ENCODE measurements at places on chromosomes 11 and 22.

- H3K4me3 ChIP-seq, result no peak overlapping the region
- H3K27me3 ChIP-seq, result peaks cover 28% of the 10 kb centered on the region
- H3K36me3 ChIP-seq, result no peaks in the 10 kb centered on the region
- H3K4me1 ChIP-seq, result no peaks in the 10 kb centered on the region
Measured at GRCh38 chr11:11722861-11723260, 101.1 kb upstream of the GALNT18 start.

DNA sequence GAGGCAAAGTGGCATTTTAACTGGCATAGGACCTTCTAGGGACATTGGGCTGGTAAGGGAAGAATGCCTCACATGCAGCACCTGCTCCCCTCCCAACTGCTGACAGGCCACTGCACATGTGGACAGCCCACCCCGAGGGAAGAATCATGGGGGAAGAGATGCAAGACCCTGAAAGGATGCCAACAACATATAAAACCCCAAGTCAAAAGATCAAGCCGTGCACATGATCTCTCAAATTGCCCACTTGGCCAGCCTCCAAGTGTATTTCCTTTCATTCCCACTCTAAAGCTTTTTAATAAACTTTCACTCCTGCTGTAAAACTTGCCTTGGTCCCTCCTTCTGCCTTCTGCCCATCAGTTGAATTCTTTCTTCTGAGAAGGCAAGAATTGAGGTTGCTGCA, 947.8 kb upstream of the CCDC90B start:
- no peaks in the 10 kb centered on the region for H3K4me1 ChIP-seq
- H3K36me3 ChIP-seq, result no peaks in the 10 kb centered on the region
- no peak overlapping the region for H3K27ac ChIP-seq
- no peaks in the 10 kb centered on the region for H3K27me3 ChIP-seq

GRCh38 chr11:93526346-93526633, 16.9 kb downstream of the SMCO4 start:
- peaks cover 21% of the 10 kb centered on the region for H3K4me1 ChIP-seq
- no peak for DNase-seq
- no peaks in the 10 kb centered on the region for H3K36me3 ChIP-seq

DNA sequence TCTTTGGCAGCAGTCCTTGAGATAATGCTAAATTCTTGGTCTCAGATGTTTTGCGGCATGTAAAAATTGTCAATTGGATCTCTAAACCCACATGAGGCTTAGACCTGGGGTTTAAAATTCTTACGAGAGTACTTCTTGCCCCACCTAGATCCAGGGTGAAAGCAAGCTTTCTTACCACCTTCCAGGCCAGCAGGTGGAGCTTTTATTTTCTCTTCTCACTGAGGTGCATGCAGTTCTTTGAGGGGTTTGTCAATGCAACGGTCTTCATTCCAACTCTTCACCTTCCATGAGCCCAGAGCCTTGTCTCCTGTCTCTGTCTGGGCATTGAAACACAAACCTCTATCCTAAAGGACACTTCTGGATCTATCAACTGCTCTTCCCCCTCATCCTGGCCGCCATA, 154.1 kb downstream of the MYO18B start:
- H3K4me3 ChIP-seq, result no peak overlapping the region
- H3K36me3 ChIP-seq, result no peaks in the 10 kb centered on the region
- peaks cover 10% of the 10 kb centered on the region for H3K27me3 ChIP-seq
- H3K4me1 ChIP-seq, result no peaks in the 10 kb centered on the region
- no peak for DNase-seq

- peaks cover 73% of the 10 kb centered on the region for H3K36me3 ChIP-seq
- no peaks in the 10 kb centered on the region for H3K27me3 ChIP-seq
- no peak overlapping the region for H3K4me3 ChIP-seq
- H3K27ac ChIP-seq, result peak overlapping the region; percentile 80
- peaks cover 48% of the 10 kb centered on the region for H3K4me1 ChIP-seq
Measured at GRCh38 chr11:14672635-14673034, 29.0 kb downstream of the PDE3B start.

DNA sequence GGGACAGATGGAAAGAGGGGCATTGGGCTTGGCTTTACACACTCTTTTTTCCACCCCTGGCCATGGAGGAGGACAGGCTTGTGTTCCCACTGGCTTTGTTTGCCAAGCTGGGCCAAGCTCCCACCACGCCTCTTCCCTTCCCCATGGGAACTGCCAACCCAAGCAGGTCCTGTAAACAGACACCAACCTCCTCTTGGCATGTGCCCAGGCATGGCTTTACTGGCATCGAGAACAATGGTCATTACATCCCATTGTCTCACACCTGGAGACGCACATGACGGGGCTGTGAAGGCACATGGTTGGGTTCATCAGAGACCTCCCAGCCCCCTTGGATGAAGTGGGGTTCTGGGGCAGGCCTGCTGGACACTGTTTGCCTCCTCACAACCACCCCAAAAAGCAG, 11.7 kb downstream of the SEC14L3 start:
- H3K27ac ChIP-seq, result no peak overlapping the region
- H3K27me3 ChIP-seq, result peaks cover 14% of the 10 kb centered on the region
- H3K4me3 ChIP-seq, result no peak overlapping the region

DNA sequence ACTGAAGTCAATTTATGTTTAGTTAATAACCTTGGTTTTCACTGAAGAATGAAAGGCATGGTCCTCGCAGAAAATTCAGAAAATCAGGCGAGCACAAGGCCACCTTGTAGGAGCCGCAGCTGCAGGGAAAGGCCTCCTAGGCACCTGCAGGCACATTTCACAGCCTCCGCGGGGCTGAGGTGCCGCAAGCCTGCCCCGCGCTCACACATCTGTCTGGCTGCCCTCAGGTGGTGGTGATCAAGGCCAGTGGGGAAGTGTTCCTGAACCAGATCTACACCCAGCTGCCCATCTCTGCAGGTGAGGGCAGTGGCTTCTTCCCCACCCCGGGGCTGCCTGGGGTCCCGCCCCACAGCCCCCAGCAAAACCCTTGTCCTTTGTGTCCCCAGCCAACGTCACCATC, 10.5 kb downstream of the MUC5AC start:
- no peak overlapping the region for H3K4me3 ChIP-seq
- no peaks in the 10 kb centered on the region for H3K4me1 ChIP-seq
- H3K36me3 ChIP-seq, result no peaks in the 10 kb centered on the region
- DNase-seq, result no peak
- no peaks in the 10 kb centered on the region for H3K27me3 ChIP-seq

- peaks cover 19% of the 10 kb centered on the region for H3K27me3 ChIP-seq
- no peaks in the 10 kb centered on the region for H3K4me1 ChIP-seq
- no peak overlapping the region for H3K27ac ChIP-seq
- no peak overlapping the region for H3K4me3 ChIP-seq
- H3K36me3 ChIP-seq, result no peaks in the 10 kb centered on the region
Measured at GRCh38 chr22:36660510-36660840, 43.1 kb downstream of the CACNG2 start.

GRCh38 chr22:41925783-41926460, 684 bp downstream of the TNFRSF13C start:
- peaks cover 20% of the 10 kb centered on the region for H3K4me1 ChIP-seq
- H3K36me3 ChIP-seq, result peaks cover 3% of the 10 kb centered on the region
- H3K27me3 ChIP-seq, result peaks cover 18% of the 10 kb centered on the region
- peak; percentile 86 for DNase-seq
- H3K27ac ChIP-seq, result peak overlapping the region; percentile 42
- peak overlapping the region; percentile 78 for H3K4me3 ChIP-seq

GRCh38 chr22:36284171-36284571, 31.2 kb downstream of the APOL1 start:
- peaks cover 44% of the 10 kb centered on the region for H3K36me3 ChIP-seq
- no peaks in the 10 kb centered on the region for H3K27me3 ChIP-seq
- DNase-seq, result no peak
- peaks cover 13% of the 10 kb centered on the region for H3K4me1 ChIP-seq
- peak overlapping the region; percentile 20 for H3K27ac ChIP-seq

GRCh38 chr11:74330075-74330858, 18.8 kb upstream of the P4HA3 start:
- H3K27me3 ChIP-seq, result no peaks in the 10 kb centered on the region
- H3K4me3 ChIP-seq, result no peak overlapping the region
- no peak for DNase-seq
- no peaks in the 10 kb centered on the region for H3K4me1 ChIP-seq
- H3K36me3 ChIP-seq, result peaks cover 5% of the 10 kb centered on the region

DNA sequence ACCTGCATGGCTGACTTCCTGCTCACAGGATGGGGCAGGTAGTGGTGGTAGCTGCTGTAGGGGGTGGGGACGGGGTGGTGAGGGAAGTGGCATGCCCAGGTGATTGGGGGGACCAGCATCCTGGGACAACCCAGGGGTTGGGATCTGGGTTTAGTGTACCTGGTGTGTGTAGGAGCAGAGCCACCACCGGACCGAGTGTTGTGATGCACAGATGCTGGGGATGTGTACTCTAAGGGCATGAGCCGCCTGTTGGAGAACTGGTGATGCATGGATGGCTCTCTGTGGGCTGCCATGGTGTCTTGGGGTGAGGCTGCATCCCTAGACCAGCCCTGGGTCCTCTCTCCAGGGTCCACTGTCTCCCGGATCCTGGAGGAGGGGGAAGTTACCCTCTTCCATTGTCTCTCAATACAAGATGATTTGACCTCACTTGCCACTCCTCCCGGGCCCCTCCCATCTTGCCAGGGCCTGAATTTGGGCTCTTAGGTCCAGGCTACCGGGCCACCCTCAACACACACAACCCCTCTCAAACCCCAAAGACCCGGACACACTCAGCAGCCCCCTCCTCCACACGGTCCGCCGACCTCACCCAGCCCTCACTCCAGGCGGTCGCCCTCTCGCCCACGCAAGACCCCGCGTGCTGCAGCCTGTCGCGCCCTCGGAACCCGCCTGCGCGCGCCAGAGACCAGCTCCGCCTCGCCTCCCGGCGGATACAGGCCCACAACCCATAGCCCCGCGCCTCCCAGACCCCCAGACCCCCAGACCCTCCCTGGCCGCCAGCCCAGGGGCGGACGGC, 619 bp downstream of the LRRC75B start:
- peak; percentile 31 for DNase-seq
- peaks cover 3% of the 10 kb centered on the region for H3K4me1 ChIP-seq
- H3K27ac ChIP-seq, result no peak overlapping the region
- H3K4me3 ChIP-seq, result peak overlapping the region; percentile 77
- H3K36me3 ChIP-seq, result no peaks in the 10 kb centered on the region
- peaks cover 21% of the 10 kb centered on the region for H3K27me3 ChIP-seq

DNA sequence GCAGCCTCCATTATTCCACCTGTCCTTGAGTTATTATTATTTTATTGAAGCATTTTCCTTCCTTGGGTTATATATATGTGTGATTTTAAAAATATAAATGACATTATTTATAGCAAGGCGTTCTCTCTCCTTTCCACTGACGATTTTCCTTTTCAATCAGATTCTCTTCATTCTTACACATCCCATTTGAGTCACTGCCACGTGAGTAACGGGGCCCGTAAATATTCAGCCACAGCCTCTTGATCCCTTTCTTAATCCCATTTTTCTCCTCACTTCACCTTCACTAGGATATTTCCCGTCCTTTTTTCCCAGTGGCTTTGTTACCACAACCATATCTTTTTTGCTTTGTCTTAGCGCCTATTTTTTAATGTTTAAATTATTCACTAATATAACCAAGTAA, 396.2 kb downstream of the NTM start:
- no peaks in the 10 kb centered on the region for H3K4me1 ChIP-seq
- no peaks in the 10 kb centered on the region for H3K36me3 ChIP-seq
- no peak for DNase-seq
- no peaks in the 10 kb centered on the region for H3K27me3 ChIP-seq
- H3K27ac ChIP-seq, result no peak overlapping the region
- H3K4me3 ChIP-seq, result no peak overlapping the region

GRCh38 chr11:130023204-130023603, 20.6 kb upstream of the PRDM10 start:
- peaks cover 6% of the 10 kb centered on the region for H3K27me3 ChIP-seq
- no peak for DNase-seq
- H3K27ac ChIP-seq, result no peak overlapping the region
- H3K36me3 ChIP-seq, result no peaks in the 10 kb centered on the region
- no peaks in the 10 kb centered on the region for H3K4me1 ChIP-seq

DNA sequence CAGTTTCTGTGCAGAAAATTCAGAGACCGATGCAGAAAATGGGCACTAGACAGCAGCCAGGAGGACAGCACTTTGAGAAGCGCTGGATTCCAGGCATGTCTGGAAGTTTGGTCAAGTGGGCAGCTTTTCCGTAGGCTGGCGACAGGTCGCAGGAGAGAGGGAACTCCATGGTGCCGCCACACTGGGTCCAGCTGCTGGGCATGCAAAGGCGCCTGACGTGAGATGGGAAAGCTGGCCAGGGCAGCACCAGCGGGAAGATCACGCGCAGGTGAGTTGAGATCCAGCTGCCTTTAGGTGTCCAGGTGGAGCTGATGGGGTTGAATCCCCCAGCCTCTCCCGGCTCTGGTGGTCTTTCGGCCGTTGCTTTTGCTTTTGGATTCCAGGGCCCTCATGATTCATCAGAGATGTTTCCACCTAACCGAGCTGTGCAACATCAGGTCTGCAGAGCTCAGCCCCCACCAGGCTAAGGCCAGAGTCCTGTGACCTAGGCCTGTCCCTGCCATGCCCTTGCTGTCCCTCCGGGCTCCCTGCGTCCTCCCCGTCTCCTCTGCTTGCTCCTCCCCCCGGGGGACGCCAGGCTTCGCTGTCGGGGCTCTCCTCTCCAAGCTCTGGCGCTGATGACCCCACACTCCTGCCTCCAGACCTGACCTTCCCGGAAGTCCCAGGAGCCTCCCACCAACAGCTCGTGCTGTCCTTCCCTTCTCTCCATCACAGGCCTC, 1001.7 kb downstream of the BRD1 start:
- no peaks in the 10 kb centered on the region for H3K4me1 ChIP-seq
- peaks cover 24% of the 10 kb centered on the region for H3K27me3 ChIP-seq
- DNase-seq, result no peak
- H3K36me3 ChIP-seq, result no peaks in the 10 kb centered on the region

GRCh38 chr22:47445716-47446290, 683.4 kb downstream of the TBC1D22A start:
- H3K27me3 ChIP-seq, result peaks cover 4% of the 10 kb centered on the region
- H3K4me3 ChIP-seq, result no peak overlapping the region
- no peak for DNase-seq
- no peak overlapping the region for H3K27ac ChIP-seq

DNA sequence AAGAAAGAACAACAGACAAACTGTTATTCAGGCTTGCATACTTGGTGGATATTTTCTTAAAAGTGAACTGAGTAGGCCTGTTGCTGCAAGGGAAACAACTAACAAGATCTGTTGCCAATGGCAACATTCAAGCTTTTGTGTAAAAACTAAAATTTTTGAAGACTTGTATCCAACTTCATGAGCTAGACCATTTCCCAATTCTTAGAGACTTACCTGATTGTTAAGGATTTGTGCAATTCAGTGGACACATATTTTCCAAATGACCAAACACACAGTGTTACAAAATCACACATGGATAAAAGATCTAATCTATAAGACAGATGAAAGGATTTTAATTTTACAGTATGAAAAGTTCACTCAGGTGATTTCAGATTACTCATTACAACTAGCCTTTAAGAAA, 564.1 kb downstream of the CNTN5 start:
- no peaks in the 10 kb centered on the region for H3K4me1 ChIP-seq
- no peak overlapping the region for H3K27ac ChIP-seq
- no peaks in the 10 kb centered on the region for H3K27me3 ChIP-seq
- H3K4me3 ChIP-seq, result no peak overlapping the region
- no peak for DNase-seq
- H3K36me3 ChIP-seq, result no peaks in the 10 kb centered on the region

GRCh38 chr22:22681221-22681739, 36.9 kb downstream of the GGTLC2 start:
- H3K4me1 ChIP-seq, result peaks cover 2% of the 10 kb centered on the region
- H3K4me3 ChIP-seq, result no peak overlapping the region
- no peaks in the 10 kb centered on the region for H3K27me3 ChIP-seq
- no peak for DNase-seq
